ENCODE measurements at places on chromosomes 11 and 22.

DNA sequence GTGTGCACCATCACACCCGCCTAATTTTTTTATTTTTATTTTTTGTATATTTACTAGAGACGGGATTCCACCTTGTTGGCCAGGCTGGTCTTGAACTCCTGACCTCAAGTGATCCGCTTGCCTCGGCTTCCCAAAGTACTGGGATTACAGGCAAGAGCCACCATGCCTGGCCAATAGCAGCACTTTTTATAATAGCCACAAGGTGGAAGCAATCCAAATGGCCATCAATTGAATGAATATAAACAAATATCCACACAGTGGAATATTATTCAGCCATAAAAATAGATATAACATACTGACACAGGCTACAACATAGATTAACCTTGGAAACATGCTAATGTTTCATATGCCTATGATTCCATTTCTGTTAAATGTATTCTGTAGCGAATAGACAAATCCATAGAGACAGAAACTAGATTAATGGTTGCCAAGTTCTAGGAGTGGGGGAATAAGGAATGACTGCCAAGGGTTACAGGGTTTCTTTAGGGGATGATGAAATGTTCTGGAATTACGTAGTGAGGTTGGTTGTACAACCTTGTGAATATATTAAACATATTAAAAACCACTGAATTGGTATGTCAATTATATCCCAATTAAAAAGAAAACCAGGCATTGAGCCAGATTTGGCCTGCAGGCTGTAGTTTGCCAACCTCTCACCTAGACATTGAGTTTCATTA is 4.8 kb downstream of the VPS51 start:
- no peak for DNase-seq

DNA sequence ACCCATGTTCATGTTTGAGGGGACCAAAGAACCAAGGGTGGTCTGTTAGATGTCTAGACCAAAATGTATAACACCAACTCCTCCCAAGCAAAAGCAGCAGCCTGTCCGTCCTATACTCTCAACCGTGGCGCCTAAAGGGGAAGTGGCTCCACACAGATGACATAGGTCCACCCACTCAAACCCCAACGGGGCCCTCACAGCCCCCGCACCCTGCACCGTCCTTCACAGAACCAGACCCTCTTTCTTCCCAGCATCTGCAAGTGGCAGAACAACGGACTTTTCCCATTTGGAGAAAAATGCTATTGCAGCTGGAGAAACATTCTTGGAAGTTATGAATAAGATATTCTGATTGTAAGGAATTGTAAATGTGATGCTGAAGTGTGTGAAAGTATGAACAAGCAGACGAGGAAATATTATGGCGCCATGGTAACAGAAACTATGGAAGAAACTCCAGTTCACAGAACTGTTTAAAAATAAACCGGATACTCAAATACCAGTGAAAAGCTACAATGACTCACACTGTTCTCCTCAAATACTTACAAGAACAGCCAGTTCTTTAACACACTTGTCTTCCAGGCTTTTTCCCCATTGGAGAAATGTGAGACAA is 76.5 kb upstream of the ARFGAP3 start:
- no peak for DNase-seq

DNA sequence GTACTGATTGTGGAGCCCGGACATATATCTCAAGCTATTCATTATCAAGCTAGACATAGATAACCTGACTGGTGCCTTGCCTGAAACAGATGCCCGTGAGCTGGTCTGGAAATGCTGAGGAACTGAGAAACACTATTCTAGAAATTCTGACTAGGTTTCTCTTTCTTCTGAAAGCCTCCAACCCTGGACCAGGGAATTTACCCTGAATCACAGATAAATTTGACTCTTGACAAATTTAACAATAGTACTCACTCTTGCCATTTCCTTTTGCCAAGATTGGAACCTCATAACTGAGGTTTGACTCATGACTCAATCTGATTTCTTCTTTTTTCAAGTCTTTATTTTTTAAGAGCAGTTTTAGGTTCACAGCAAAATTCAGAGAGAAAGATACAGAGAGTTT is 189.6 kb upstream of the SYN3 start:
- DNase-seq: no peak

- DNase-seq: no peak
Measured at GRCh38 chr22:45612940-45613339, 58.7 kb upstream of the ATXN10 start.

DNA sequence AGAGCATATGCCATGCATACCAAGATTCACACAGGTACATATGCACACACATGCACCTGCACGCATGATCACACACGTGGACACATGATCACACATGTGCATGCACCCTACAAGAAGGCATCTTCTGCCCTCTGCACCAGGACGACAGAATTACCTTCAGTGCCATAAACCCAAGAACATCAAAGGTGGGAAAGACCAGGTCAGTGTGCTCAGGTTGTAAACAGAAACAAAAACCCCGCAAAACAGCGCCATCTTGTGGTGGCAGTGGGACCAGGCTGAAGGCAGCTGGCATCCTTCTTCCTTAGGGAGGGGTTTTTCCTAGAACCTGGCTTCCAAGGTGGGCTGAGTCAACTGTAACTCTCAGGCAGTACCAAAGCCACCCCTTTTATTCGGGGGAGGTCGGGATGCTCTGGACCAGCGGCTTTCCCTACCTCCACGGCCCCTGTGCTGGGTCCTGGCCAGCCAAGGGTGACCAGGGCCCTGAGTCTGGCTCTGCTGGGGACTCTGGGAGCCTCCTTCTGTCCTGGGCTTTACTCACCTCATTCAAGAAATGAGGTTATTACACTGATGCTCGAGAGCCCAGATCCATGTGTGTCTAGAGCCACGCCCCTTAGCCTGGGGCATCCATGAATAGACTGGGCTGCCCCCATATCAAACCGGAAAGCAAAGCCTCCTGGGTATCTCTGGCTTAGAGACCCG is 69.4 kb upstream of the FGF3 start:
- peak; percentile 54 for DNase-seq

DNA sequence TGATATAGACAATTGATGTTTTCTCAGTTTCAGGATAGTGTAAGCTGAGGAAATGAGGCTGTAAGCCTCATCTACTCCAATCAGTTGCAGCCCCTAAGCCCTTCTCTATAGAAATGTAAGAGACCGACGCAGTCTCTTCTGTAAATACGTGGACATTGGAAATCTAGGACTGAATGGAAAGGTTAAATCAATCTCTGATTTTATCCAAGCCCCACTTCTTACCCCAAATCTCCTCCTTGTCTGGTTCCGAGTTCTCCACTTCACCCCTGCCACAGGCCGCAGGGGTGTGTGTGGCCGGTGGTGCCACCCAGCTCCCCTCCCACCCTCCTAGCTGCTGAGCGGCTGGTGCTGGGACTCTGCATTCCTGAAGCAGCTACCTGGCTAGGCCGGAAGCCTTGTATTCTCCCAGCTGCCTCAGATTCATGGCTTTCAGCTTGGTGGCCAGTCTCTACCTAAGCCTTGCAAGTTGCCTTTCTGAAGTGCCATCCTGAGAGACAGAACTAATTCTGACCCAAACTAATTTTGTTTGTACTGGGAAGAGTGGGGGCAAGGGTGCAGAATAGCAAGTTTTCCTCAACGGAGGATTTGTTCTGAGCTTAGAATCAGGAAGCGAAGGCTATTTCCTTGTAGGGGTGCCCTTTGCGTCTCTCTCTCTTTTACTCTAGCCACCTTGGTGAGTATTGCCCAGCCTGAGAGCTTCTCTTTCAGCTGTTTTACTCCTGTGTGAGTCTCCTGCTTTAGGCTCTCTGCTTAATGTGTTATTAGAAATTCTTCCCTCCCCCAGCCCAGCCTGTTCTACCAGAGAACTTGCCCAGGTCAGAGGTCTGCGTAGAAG is 749 bp downstream of the VWA5A start:
- no peak for DNase-seq

DNA sequence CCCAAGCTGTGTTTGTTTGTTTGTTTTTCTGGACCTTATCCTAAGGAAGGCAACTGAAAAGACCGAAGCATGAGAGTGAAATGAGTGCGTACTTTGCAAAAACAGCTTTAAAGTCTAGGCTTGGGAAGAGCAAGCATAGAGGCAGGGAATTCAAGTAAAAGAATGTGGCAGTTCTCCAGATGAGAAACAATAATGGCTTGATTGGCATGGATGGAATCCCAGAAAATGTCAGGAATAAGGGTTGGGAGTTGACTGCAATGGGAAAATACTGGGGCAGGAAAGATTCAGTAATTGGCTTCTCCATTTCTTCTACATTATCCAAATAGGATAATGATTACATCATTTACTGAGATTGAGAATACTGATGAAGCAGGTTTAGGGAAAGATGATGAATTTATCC is 17.5 kb downstream of the SAAL1 start:
- DNase-seq: no peak

DNA sequence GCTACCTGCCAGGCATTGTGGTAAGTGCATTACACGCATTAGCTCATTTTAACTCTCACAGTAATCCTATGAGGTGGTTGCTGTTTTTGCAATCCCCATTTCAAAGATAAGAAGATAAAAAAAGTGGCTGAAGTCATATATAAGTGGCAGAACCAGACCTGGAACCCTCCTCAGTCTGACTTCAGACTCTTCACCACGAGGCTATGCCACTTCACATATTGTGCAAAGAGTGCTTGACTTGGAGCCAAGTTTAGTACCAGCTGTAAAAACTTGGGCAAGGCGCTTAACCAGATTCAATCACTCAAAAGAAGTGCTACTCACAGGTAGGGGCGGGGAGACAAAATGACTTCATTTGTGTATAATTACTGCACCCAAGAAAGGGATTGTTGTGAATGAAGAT is 15.3 kb downstream of the BPIFC start:
- no peak for DNase-seq

DNA sequence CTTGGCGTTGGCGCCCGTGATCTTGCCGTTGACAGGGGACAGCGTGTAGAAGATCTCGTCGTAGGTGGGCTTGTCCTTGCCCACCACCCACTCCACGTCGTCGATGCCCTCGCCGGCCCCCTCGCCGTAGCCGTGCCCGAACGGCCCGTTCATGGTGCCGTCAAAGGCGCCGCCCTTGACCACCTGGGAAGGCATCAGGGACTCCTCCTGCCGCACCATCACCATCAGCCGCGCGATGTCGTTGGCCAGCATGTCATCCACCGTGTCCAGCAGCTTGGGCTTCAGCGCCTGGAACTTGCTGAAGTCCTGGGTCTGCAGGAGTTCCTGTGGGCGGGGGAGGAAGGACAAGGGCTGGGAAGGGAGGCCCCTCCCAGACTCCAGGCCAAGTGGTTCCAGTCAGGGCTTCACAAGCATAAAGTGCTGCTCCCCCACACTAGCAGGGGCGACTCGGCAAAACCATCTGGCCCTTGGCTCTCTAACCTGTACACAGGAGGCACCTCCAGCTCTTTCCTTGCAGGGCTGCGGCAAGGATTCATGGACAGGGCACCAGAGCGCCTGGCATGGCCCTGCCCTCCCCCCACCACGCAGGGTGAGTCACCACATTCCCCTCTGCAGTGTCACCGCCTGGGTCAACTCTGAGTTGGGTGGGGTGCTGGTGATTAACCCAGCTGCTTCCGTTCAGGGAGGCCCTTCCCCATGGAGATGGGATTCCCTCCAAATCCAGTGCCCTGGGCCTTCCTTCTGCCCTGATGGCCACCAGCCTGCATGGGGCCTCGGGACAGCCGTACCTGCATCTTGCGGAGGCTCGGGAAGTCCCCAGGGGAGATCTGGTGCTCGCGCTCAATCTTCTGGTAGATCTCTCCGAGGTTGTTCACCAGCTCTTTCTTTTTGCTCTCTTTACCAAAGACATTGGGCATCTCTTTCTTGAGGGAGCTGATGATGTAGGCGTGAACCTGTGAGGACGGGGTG is 10.4 kb upstream of the CDC42BPG start:
- no peak for DNase-seq

DNA sequence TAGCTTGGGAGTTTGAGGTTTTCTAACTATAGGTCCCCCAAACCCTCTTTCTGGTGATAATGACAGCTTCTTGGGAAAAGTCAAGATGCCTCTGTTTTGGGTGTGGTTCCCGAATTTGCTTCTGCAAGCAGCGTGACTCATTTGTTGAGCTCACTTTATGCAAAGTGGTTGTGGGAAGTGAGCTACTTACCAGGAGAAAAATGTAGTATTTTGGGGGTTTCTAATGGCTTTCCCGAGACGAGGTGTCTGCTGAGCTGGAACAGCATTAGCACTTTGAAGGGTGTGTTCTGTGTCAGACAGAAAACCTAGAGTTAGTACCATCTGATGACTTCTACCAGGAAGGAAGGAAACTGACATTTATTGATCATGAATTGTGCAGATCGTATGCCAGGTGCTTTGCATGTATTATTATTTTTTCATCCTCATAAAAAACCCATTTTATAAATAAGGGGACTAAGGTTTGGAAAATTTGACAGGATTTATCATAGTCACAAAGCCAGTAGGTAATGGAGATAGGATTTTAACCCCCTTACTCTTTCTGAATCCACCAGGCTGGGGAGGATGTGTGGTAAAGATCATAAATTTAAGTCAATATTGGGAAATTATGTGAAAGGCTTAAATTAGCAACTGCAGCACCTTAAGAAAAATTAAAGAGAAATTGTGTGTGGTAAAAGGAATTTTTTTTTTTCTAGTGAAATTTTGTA is 108.8 kb upstream of the CD44 start:
- DNase-seq: no peak

DNA sequence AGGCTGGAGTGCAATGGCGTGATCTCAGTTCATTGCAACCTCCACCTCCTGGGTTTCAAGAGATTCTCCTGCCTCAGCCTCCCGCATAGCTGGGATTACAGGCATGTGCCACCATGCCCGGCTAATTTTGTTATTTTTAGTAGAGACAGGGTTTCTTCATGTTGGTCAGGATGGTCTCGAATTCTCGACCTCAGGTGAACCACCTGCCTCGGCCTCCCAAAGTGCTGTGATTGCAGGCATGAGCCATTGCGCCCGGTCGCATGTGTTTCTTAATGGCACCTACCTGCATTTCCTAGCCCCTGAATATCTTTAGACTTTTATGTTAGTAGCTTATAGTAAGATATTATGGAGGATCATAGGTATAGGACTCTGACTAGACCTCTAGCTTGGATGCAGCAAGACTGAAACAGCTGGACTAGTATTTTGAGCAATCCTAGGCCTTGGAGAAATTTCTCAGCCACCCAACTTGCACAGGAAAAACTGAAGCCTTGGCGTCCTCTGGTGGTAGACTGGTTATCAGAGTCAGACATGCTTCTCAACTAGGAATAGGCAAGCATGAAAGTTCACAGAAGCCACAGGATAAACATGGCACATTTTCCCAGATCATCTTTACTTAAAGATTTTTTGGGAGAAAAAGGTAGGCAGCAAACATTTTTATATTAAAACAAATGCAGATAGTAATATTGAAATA is 22.7 kb upstream of the C1QTNF4 start:
- DNase-seq: no peak

- DNase-seq: no peak
Measured at GRCh38 chr11:12778240-12778905, 104.2 kb downstream of the TEAD1 start.

GRCh38 chr11:78262691-78263090 is 74.0 kb downstream of the USP35 start:
- DNase-seq: no peak

DNA sequence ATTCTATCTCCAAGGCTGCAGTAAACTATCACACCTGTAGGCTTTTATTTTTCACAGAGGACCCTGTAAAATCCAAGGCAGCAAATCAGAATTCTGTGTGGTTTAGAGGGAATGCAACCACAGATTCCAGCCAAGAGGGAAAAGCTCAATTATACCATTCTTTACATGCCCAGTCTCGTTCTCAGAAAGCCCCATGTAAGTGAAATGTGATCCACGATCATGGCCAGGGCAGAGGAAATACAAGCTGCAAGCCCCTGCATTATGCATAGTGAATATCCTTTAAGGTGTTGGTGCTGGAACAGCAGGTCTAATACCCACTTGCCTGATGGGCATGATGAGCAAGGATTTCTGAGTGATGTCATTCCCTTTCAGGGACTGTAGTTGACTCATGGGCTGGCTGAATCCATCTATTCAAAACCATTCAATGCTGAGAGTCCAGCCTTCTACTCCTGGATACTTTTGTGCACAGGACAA is 198.7 kb upstream of the MTMR2 start:
- no peak for DNase-seq
